Urothelium cell line (cell line): ENCODE measurements at places on chromosomes 7 and 10.

- DNase-seq: no peak
Measured at GRCh38 chr7:53996876-53997275, 545.3 kb upstream of the VSTM2A start.

DNA sequence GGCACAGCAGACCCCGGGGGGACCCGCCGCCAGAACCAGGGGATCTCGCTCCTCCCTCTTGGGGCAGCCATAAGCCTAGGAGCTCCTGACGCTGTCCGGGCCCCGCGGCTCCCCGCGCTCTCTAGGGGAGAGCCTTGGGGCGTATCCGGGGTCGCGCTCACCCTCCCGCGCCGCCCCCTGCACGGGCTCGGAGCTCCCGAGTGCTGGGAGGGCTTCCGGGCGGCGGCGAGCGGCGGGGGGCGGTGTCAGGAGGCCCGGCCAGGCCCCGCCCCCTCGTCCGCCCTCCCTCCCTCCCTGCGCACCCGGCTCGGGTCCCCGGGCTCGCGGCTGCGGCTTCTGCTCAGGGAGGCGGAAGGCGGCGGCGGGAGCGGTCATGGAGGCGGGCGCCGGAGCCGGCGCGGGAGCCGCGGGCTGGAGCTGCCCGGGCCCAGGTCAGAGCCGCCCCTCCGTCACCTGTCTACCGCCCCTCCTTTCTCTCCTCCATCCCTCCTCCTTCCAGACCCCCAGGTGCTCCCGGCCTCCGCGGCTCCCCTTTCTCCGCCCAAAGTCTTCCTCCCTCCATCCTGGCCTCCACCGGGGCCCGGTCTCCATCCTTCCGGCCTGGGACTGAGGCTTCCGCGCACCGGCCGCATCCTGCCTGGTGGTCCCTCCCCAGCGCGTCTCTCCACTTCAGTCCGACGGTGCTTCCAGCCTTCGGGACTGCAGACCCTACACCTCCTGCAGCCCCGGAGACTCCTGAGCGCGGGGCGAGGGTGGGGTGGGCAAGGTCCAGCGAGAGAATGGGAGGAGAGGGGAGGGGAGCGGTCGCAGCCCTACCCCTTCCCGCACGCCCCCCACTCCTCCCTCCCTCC is at the start of gene CCDC136:
CCDC136 (plus strand) TSS at position 848 of the 851 bp plus-strand sequence. CDS start 444 bp downstream, outside the sequence.
- peak; percentile 77 for DNase-seq

GRCh38 chr10:3896161-3896560 is 111.2 kb upstream of the KLF6 start:
- no peak for DNase-seq

DNA sequence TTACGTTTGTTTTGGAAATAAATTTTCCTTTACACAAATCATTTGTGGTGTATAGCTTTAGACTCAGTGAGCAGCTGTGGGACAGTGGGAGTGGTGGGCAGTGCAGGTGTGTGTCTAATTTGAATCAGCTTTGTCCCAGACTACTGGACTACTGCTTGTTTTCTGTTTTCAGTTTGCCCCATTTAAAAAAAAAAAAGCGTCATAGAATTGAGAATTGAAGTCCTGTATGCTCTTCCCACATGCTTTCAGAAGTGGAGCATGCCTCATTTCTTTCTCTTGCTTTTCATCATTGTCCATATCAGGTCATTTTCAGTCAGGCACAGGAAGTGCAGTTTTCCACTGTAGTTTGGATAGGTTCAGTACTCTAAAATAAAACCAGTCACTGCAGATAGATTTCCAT is 66.1 kb downstream of the SHH start:
- no peak for DNase-seq

DNA sequence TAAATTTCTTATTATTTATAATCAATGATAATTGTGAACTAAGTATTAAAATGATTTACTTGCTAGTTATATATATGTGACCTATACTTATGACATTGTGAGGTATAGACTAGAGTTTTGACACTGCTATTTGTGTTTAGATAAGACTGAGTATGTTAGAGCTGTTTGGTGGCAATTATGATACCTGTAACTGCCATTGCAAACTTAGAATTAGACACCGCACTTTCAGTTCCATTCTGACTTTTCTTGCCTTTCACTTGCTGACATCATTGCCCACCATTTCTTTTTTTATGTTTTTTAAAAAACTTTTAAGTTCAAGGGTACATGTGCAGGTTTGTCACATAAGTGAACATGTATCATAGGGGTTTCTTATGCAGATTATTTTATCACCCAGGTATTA is 214.5 kb downstream of the MBL2 start:
- no peak for DNase-seq

- DNase-seq: no peak
Measured at GRCh38 chr7:6476596-6477317, 29.0 kb upstream of the DAGLB start.

- no peak for DNase-seq
Measured at GRCh38 chr10:43945094-43945730, 296.5 kb upstream of the ZNF32 start.

GRCh38 chr7:121803039-121803438 is 69.9 kb upstream of the PTPRZ1 start:
- DNase-seq: no peak

DNA sequence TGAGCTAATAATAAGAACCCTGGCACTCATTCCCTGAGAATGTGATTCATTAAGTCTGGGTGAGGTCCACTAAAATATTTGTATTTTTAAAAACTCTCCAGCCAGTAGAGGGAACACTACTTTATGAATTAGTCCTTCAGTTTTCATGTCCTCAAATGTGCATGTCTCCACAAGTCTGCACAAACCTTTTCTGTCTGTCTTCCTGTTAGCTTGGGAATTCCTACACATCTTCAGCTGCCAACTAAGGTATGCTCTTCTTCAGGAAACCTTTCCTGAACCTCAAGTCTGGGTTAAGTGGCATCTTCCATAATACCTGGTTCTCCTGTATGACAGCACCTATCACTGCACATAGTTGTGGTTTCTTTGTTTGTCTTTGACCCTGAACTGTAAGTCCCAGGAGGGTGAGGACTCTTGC is 119.6 kb upstream of the MKX start:
- peak; percentile 38 for DNase-seq

GRCh38 chr7:74568658-74569057 is 88.9 kb upstream of the GTF2I start:
- DNase-seq: no peak

- no peak for DNase-seq
Measured at GRCh38 chr7:74462707-74463100, 9.0 kb downstream of the GTF2IRD1 start.
